ENCODE measurements at places on chromosomes 4 and X.

GRCh38 chrX:48540028-48540375, 488 bp downstream of the TBC1D25 start:
- peak; percentile 62 for DNase-seq

DNA sequence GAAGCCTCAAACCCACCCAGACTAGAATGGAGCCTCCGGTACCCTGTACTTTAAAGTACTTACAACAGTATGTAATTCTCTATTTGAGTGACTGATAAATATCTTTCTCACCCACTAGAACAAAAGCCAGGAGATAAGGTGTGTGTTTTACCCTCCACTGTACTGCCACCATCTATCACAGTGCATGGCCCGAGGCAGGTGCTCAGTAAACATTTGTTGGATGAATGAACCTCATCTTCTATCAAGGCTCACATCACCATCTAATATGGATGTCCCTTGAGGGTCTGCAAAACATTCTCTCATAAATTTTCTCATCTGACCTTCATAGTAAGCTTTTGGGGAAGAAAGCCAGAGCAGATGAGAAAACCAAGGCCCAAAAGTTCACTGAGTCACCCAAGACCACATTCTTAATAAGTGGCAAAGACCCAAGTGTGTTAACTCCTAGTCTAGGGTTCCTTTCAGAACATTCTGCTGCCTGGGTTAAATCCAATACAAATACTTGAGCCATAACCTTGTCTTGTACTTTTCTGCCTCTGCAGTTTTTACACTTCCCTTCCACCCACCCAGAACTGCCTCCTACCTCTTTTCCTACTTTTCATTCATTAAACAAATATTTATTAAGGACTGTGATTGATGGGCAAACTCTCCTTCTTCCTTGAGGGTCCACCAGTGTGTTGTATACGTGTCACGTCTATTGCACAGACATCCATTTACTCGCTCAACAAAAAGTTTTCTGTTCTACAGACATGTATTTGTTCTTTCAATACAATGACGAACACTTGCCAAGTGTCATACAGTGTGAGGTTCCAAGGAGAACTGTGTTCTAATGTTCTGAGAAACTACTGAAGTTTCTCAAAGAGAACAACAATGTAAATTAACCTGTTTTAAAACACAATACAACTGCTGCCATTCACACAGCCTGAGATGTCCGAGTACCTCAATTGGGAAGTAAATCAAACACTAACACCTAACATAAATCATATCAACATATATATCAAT, 35.7 kb downstream of the APBB2 start:
- no peak for DNase-seq

- no peak for DNase-seq
Measured at GRCh38 chr4:170256807-170257206, 167.1 kb upstream of the AADAT start.

DNA sequence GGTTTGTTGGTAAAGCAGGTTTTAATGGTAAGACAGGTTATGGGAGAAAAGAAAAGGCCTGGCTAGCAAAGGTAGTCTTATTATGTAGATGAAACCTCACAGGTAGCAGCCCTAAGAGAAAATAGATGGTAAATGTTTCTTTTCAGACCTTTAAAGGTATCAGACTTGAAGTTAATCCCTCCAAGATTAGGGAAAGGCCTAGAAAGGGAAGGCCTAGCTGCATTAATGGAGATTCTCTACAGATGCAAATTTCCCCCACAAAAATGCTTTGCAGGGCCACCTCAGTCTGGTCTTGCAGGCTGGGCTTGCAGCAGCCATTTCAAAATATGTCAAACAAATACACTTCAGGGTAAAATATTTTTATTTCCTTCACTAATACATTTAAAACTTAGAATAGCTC, 1410.6 kb downstream of the RPA4 start:
- DNase-seq = no peak

GRCh38 chrX:40424259-40424658, 156.5 kb upstream of the ATP6AP2 start:
- DNase-seq = no peak

- DNase-seq = no peak
Measured at GRCh38 chrX:121283921-121284320, 236.5 kb downstream of the GLUD2 start.

- no peak for DNase-seq
Measured at GRCh38 chrX:84717343-84717742, 215.1 kb upstream of the HDX start.

DNA sequence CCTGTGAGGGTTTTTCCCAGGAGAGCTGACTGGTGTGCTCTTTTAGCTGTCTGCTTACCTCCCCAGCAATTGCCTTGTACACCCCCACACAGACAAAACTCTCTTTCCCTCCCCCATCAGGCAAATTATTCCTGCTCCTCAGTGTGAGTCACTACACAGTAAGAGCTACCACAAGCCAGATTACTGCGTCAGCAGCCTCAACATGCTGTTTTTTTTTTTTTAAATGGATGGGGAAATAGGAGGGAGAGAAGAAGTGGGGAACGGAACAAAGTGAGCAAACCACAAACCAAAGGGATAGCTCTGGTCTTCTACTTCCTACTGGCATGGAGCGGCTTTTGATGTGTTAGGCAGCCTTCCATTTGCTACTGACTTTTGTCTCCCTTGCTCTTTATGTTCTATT, 107.5 kb upstream of the ACSL4 start:
- DNase-seq = no peak

DNA sequence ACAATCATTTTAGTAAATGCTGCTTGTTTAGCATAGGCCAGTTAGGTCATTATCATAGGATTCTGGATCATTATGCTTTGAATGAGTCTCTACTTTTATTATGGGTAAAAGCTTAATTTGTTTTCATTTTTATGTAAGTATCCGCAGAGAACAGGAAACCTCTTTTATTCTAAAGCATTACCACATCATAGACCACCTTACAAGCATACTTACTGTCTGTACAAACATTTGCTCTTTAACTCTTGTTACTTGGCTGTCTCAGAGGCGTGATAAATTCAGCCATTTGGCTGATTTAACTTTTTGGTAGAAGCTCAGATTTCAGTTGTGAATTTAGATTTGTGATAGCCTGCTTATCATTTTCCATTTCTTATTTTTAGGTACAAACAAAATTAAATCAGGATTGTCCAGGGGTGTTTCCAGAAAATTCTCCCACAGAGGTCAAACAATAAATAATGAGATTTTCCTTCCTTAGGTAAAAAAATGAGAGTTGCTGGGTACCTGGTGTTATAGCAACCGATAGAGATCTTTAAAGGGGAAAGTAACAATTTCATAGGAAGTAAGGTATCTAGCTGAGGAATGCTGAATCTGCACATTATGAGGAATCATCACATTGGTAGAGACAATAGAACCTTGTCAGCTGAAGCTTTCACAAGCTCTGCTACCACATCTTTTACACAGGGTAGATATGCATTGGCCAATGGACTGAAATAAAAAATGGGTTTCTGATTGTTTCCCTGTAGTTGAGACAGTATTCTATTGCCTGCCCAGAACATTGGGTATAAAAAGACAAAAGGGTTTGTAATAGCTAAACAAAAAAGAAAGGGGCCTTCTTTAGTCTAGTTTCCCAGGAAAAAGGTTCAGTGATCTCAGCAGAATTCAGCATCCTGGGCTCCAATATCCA, 62.5 kb downstream of the NDNF start:
- DNase-seq = no peak

- DNase-seq = peak; percentile 28
Measured at GRCh38 chrX:123959281-123960063, 2.0 kb upstream of the STAG2 start.

DNA sequence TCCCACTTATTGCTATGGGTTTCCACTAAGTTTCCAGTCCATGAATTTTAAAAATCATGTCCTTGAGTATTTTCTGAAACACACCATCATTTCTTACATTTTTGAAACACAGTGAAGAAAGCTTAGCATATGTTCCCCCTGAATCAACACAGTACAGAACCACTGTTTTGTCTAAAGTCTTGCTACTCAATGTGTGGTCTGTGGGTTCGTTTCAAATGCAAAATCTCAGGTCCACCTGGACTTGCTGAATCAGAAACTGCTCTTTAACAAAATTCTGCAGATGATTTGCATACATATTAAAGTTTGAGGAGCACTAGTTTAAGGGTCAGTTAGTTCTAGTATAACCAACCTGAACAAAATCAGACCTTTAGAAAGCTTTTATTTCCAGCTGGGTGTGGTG, 60.4 kb downstream of the SUPT20HL2 start:
- DNase-seq = no peak

DNA sequence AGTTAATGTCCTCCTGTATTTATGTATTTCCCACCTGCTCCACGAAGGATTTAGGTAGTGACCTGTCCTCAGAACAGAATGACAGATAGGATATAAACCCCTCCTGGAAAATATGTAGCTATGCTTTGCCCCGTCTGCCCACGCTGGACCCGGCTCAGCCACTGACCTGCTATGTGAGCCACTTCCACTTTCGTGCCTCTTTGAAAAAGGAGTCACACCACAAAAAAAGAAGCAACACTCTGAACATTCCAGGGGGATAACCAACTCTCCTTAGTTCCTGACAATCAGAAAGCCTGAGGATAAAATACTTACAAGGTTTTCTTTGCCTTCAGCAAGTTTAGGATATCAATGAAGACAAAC, 11.1 kb downstream of the ACSL1 start:
- DNase-seq = no peak

DNA sequence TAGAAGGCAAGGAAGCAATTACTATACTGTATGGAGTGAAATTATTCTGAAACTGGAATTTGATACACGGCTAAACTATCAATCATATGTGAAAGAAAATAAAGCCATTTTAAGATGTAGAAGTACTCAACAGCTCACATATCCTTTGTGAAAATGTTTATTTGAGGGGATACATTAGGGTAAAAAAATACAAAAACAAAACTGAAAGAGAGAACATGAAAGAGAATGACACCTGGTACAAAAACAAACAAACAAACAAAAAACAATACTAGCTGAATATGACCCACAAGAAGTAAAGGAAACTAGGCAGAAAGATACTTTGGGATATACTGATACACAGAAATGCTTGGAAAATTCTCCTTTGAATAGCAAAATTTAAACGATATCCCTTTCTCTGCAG, 20.8 kb upstream of the AREG start:
- DNase-seq = no peak

DNA sequence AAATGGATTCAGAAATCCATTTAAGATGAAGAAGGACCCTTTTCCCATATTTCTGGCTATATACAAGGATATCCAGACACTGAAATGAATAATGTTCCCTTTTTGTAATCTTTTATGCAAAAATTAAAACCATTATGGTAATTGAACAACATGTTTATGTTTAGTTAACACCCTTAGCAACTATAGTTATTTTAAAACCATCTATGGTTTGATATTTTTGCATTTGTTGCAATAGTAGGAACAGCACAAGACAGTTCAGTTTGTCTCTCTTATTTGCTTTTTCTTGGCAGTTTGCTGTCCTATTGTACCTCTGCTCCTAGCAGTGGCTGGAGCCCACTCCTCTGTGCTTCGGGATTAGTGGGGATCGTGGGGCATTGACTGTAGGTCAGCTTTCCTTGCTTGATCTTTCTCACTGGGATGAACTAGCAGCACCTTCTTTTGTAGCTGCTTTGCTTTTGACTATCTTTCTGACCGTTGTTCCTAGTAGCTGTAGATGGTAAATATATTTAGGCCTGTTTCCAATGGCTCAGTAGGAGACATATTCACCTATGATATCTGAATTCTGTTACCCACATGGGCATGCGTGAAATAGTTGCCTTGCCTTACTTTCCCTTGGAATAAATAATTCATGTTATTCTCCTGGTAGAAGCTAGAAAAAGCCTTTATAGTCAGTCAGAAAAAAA, 12.8 kb downstream of the HTT start:
- no peak for DNase-seq

DNA sequence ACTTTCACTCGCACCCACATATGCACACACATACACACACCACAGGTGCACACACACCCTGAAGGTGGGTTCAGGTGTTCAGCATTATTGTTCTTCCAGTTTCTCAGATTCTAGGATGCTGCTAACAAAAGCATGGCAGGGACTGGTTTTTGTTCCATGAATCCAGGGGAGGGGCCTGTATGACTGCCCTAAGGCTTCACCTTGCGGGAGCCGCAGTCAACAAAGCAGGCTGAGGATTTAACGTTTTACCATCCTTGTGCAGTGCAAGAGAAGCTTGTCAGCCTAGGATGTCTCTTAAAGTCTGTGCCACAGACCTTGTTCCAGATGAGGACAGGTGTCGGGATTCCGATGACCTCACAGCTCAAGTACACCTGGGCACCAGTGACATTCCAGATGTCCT, 61.8 kb downstream of the POLR2B start:
- DNase-seq = no peak

- DNase-seq = no peak
Measured at GRCh38 chr4:129738175-129738574, 642.2 kb downstream of the C4orf33 start.

DNA sequence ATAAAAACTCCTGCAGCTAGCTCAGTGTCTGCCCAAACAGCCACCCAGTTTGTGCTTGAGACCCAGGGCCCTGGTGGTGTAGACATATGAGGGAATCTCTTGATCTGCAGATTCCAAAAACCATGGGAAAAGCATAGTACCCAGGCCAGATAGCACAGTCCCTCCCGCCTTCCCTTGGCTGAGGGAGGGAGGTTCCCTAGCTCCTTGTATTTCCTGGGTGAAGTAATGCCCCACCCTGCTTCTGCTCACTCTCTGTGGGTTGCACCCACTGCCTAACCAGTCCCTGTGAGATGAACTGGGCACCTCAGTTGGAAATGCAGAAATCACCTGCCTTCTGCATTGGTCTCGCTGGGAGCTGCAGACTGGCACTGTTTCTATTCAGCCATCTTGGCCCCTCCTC, 54.6 kb downstream of the USP26 start:
- no peak for DNase-seq

GRCh38 chr4:171812333-171812664, 905 bp upstream of the GALNTL6 start:
- no peak for DNase-seq

DNA sequence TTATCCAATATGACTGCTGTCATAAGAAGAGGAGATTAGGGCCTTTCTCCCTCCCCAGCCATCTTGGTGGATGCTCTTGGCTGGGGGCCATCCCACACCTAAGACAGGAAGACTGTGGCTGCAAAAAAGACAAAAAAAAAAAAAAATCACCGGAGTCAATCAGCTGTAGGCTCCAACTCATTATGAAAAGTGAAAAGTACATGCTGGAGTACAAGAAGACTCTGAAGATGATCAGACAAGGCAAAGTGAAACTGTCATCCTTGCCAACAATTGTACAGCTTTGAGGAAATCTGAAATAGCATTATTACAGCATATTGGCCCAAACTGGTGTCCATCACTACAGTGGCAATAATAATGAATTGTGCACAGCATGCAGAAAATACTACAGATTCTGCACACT, 5.2 kb downstream of the EGFL6 start:
- no peak for DNase-seq

GRCh38 chrX:2903366-2903765, 25.8 kb downstream of the ARSD start:
- DNase-seq = no peak

GRCh38 chr4:91127831-91128230, 1000.6 kb downstream of the CCSER1 start:
- DNase-seq = no peak

DNA sequence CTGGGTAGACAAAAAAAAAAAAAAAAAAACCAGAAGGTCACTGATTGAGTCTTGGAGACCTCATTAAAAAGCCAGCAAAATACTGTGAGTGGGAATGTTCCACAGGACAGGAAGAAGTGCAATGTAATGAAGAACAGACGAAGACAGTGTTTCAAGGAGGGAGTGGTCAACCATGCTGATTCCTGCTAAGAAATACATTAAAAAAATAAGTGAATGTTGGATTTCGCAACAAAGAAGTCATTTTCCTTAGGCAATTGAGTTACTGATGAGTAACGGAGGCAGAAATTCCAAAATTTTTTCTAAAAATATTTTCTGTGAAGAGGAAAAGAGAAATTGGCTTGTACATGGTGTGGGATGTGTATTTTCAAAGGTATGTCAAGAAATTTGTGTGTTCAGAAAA, 94.3 kb upstream of the FAM47B start:
- no peak for DNase-seq
